ENCODE measurements at places on chromosomes 2 and 18.

GRCh38 chr18:46335534-46336101, 231.4 kb downstream of the HAUS1 start:
- H3K4me3 ChIP-seq, result peak overlapping the region; percentile 1
- no peaks in the 10 kb centered on the region for H3K4me1 ChIP-seq
- no peaks in the 10 kb centered on the region for H3K27me3 ChIP-seq
- H3K36me3 ChIP-seq, result no peaks in the 10 kb centered on the region
- no peak overlapping the region for H3K27ac ChIP-seq
- no peak for DNase-seq

DNA sequence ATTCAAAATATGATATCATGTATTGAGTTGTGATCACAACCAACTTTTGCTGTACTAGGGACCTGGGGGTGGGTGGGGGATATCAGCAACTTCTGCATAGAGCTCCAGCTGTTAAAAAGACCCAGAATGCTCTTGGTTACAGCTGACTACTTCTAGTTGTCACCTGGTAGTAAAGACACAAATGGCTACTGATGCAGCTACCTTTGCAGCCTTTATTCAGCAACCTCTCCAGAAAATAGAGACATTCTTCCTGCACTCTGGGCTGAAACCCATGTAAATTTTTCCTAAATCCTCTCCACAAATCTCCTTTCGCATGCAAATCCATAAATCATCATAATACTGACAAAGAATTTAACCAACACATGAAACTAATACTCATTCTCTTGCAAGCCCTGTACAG, 238.3 kb downstream of the TCF4 start:
- no peaks in the 10 kb centered on the region for H3K36me3 ChIP-seq
- no peak overlapping the region for H3K4me3 ChIP-seq
- DNase-seq, result no peak
- H3K27me3 ChIP-seq, result no peaks in the 10 kb centered on the region

- H3K4me1 ChIP-seq, result no peaks in the 10 kb centered on the region
- DNase-seq, result no peak
- H3K27me3 ChIP-seq, result no peaks in the 10 kb centered on the region
- no peak overlapping the region for H3K4me3 ChIP-seq
Measured at GRCh38 chr2:135620198-135620597, 88.9 kb downstream of the R3HDM1 start.

DNA sequence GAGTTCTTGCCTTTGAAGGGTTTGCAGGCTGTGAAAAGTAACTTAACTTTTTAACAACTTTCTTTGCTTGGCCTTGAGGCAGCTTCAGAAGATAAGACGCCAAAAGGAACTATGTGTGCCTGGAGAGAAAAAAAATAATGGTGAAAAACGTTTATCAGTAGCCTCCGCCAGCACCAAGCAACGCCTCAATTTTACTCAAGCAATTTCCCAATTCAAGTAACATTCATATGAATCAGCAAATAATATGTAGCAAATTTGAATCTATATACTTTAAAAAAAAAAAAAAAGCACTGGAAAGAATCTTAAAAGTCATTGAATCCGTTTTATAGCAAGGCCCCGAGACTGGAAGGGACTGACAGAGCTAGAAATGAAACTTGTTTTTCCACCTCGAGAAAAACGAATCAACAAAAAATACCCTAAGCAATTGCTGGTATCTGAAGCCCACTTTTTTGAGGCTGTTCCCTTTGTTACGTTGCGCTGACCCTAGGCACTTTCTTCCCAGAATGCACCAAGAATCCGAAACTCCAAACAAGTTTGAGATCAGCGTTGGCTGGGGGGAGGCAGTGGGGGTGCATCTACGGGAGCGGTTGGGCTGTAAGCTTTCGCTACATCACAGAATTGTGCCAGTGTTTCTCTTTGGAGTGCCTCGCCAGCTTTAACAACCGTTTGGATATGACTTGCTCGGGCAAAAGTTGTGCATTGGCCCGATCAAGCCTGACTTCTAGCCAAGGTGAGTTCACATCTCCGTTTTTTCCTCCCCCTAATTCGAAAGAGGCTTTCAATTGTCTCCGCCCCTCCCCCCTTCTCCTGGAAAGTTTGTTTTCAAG, 2.7 kb upstream of the TGIF1 start:
- H3K4me1 ChIP-seq, result peaks cover 13% of the 10 kb centered on the region
- H3K36me3 ChIP-seq, result no peaks in the 10 kb centered on the region
- peak overlapping the region; percentile 96 for H3K27ac ChIP-seq
- no peak for DNase-seq
- H3K27me3 ChIP-seq, result no peaks in the 10 kb centered on the region

DNA sequence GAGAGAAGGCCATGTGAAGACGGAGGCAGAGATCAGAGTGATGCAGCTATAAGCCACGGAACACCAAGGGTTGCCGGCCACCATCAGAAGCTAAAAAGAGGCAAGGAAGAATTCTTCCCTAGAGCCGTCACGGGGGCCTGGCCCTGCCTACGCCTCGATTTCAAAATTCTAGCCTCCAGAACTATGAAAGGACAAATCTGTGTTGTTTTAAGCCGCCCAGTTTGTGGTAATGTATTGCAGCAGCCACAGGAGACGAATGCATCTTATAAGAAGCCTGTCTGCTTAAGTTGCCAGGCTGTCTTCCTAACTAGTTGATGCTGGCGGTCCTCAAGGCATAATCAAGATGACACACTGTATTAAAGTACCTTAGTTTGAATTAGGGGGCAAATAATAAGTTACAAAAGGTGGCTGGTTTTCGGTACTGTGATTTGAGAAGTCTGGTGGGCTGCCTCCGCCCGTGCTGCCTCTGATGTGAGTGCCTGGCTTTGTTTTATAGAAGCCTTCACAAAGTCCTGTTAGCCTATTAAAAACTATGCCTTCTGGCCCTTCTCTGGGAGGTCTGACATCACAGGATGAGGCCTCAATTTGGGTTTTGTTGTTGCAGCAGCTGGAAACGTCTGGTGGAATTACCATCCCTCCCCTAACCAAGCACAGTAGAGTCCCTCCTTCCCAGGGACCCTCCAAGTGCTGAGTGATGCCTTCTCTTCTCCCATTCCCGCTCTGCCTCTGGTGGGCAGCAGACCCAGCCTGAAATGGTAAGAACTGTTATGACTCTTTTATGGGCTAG, 53.6 kb downstream of the SRD5A2 start:
- H3K36me3 ChIP-seq, result no peaks in the 10 kb centered on the region
- peaks cover 5% of the 10 kb centered on the region for H3K27me3 ChIP-seq
- no peak overlapping the region for H3K4me3 ChIP-seq
- DNase-seq, result no peak
- H3K4me1 ChIP-seq, result no peaks in the 10 kb centered on the region

- peaks cover 8% of the 10 kb centered on the region for H3K4me1 ChIP-seq
- H3K27me3 ChIP-seq, result no peaks in the 10 kb centered on the region
- H3K27ac ChIP-seq, result no peak overlapping the region
- no peak overlapping the region for H3K4me3 ChIP-seq
Measured at GRCh38 chr2:127347734-127348392, 39.9 kb downstream of the MAP3K2 start.

DNA sequence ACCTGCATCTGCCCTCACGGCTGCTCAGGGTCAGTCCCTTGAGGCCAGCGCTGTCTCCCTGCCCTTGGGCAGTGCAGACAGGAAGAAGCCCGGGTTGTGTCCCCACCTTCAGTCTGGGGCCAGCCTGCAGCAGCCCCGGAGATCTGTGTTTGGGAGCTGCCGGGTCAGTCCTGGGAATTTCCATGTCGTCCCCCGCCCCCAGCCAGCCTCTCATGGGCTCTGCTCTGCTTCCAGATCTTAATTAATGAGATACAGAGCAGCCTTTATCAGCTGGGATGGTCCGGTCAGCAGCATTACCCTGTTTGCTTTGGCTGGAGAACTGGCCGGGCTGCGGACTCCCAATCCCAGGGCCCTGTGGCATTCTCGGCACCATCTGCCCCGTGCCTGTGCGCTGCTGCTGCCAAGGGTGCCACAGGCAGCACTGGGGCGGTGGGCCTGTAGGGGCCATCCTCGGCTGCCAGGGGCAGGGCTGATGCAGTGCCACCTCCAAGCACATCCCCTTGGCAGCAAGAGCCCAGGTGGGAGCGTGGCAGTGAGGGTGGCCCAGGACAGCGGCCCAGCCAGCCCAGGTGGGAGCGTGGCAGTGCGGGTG, 2.4 kb downstream of the BOK start:
- no peaks in the 10 kb centered on the region for H3K36me3 ChIP-seq
- no peak for DNase-seq
- no peak overlapping the region for H3K27ac ChIP-seq
- no peaks in the 10 kb centered on the region for H3K27me3 ChIP-seq
- H3K4me1 ChIP-seq, result peaks cover 8% of the 10 kb centered on the region

DNA sequence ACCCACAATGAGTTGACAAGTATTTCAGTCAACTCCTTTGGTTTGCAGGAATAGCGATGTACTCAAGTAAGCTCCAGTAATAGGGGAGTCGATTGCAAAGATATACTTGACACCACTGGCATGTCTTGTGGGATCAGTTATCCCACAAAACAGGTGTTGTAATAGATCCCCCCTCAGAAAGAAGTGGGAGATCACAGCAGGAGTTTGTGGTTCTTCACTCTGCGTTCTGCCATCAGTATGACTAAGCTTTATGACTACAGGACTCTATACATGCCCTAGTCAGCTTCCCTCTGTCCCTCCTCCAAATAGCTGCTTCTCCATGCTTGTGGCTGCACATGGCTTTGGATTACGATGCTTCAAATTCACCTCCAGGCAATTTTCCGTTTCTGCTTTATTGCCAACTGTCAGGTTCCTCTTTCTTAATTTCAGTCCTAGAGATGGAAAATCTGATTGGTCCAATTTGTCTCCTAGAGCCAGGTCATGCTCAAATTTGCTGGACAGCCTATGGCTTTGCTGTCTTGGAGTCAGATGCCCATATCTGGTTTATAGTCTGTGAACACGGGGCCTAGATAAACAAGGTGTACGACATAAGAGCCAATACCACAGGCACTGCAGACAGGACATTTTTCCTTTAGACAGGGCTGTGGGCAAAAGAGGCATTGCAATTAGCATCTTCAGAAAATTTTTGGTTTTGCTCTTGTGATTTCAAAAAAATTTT, 221.7 kb downstream of the PAX3 start:
- no peak overlapping the region for H3K4me3 ChIP-seq
- no peaks in the 10 kb centered on the region for H3K36me3 ChIP-seq
- H3K27ac ChIP-seq, result no peak overlapping the region
- no peak for DNase-seq

DNA sequence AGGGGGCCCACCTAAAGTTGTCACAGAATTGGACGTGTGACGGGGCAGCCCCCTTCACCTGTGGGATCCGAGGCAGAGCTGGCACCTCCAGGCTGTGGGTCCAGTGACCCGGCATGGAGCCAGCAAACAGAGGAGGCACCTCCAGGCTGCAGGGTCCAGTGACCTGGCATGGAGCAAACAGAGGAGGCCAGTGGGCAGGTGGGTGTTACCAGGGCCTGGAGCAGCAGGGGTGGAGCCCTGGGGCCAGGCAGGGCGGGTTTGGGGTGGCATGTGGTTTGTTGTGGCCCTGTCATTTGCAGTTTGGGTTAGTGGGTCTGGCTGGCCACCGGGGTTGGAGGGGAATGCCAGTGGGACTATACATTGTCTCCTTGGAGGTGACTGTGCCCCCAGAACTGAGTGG, 68.2 kb downstream of the HPCAL1 start:
- no peak overlapping the region for H3K4me3 ChIP-seq
- H3K27ac ChIP-seq, result no peak overlapping the region
- H3K4me1 ChIP-seq, result peaks cover 40% of the 10 kb centered on the region
- peak; percentile 72 for DNase-seq
- H3K27me3 ChIP-seq, result no peaks in the 10 kb centered on the region
- H3K36me3 ChIP-seq, result no peaks in the 10 kb centered on the region

Measured in pancreas (tissue), 10 donors.